ENCODE measurements at places on chromosomes 5 and 9.

DNA sequence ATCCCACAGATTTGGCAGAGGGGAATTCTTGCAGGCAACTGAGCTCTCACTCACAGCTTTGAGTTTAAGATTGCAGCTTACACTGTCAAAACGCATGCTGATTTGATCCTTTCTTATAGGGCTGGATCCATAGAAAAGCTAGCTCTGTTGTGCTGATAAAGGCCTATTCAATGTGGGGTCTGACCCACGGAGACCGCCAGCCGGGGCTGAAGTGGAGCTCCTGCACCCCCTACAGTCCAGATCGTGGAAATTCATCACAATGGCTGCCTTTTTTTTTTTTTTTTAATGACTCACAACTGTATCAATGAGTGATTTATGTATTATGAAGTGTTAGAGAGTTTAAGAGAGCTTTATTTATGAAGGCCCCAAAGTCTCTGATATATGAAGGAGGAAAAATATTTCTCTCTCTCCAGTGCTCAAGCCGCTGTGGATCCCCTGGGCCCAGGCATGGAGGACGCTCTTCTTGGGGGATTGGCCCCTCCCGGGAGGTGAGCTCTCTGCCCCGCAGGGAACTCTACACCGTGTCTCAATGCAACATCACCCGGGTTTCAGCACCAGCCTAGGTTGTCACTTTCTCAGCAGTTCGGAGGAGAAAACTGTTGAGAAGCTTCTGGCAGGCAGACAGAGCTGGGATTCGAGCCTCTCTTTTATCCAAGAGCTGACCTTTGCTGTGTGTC, 700.2 kb downstream of the IRX1 start:
- DNase-seq: no peak

- no peak for DNase-seq
Measured at GRCh38 chr5:71743155-71743554, 24.1 kb downstream of the CARTPT start.

GRCh38 chr5:52132053-52132452, 655.7 kb upstream of the ITGA1 start:
- DNase-seq: no peak

- no peak for DNase-seq
Measured at GRCh38 chr5:91119217-91119616, 263.9 kb downstream of the ARRDC3 start.

GRCh38 chr5:68755293-68755692, 338.5 kb upstream of the SLC30A5 start:
- DNase-seq: no peak

DNA sequence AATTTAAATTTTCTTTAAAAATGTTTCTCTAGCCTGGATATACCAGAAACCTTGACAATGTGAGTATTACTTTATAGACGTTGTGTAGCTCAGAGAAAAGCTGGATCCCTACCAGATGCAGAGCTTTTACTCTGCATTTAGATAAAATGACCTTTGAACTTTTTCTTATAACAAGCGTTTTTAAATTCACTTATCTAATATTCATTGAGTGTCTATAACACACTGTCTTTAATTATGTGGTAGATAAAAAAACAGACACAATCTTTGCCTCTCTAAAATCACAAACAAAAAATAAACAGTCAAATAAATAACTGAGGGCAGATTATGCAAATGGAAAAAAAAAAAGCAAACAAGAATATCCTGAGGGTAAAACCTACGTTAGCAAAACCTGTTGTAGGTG, 773.6 kb downstream of the CDH12 start:
- DNase-seq: no peak
